Activated CD4-positive, alpha-beta T cell treated with anti-CD3 and anti-CD28 coated beads, Interleukin-2, amount 10 ng/mL, durations not matched to agents 24 days and 14 days (primary cell): ENCODE measurements at places on chromosomes 4 and X. TPM values are rescaled to one million over a fixed set of nuclear protein-coding genes. Genes with fewer than 3 reads are reported as not detected.

GRCh38 chr4:56183344-56183959 is 203.8 kb downstream of the AASDH start:
- no peaks in the 10 kb centered on the region for H3K36me3 ChIP-seq
- peaks cover 27% of the 10 kb centered on the region for H3K4me1 ChIP-seq
- no peak for DNase-seq
- H3K27ac ChIP-seq = no peak overlapping the region

DNA sequence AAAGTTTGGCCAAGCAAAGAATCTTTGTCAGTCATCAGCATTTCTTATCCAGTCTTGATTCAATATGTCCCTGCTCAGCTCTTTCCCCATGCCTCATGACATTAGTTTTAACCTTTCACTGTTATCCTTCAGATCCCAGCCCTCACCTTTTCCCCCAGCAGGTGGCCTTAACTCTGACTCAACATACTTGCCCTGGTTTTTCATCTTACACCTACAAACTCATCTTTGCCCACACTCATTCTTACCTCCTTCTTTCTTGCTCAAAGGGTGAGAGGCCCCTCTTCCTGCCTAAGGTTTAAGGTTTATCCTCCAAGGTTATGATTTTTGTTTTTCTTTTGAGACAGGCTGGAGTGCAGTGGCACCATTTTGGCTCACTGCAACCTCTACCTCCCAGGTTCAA is 10.6 kb upstream of the ANXA5 start:
- H3K4me1 ChIP-seq = peaks cover 39% of the 10 kb centered on the region
- no peak for DNase-seq
- peaks cover 20% of the 10 kb centered on the region for H3K27me3 ChIP-seq

DNA sequence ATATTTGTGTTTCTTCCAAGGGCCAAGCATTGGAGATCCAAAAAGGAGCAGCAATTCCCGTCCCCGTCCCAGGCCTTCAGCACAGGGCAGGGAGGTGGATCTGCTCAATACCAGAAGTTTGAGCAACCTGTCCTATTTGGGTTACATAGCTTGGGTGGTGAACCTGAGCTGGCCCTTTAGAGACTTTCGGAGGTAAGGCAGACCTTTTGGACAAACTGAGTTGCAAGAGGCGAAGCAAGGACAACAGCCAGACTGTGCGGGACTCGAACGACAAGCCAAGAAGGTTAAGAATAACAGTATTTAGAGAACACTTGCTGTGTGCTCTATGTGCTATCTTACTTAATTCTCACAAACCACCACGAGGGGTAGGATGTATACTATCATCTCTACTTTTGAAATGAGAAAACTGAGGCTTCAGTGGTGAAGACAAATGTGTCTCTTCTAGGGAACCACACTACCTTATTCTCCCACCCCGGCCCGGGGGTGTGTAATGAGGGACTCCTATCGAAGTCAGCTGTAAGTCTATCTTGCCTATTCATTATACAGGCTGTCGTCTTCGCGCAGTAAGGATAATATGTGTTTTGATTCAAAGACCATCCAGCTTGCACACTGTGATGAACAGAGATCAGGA is 1.3 kb downstream of the NOP14 start:
- peaks cover 43% of the 10 kb centered on the region for H3K36me3 ChIP-seq
- H3K27me3 ChIP-seq = no peaks in the 10 kb centered on the region
- peak overlapping the region; percentile 87 for H3K4me3 ChIP-seq

DNA sequence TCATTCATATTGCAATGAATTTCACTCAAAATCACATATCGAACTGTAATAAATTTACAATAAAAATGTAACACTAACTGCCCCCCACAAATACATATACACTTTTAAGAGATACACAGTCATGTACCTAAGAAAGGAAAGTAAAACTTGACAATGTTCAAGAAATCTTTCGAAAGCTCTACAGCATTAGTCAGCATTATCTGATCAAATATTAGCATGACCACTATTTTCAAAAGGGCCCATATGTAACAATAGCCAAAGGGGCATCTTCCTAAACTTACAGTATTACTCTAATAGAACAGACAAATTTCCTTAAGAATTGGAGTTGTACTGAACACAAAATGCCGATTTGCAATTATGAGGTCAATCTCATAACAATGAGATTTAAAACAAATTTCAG is 51.8 kb downstream of the STX18 start:
- H3K27ac ChIP-seq = no peak overlapping the region
- H3K4me3 ChIP-seq = no peak overlapping the region
- no peaks in the 10 kb centered on the region for H3K27me3 ChIP-seq
- H3K36me3 ChIP-seq = no peaks in the 10 kb centered on the region

DNA sequence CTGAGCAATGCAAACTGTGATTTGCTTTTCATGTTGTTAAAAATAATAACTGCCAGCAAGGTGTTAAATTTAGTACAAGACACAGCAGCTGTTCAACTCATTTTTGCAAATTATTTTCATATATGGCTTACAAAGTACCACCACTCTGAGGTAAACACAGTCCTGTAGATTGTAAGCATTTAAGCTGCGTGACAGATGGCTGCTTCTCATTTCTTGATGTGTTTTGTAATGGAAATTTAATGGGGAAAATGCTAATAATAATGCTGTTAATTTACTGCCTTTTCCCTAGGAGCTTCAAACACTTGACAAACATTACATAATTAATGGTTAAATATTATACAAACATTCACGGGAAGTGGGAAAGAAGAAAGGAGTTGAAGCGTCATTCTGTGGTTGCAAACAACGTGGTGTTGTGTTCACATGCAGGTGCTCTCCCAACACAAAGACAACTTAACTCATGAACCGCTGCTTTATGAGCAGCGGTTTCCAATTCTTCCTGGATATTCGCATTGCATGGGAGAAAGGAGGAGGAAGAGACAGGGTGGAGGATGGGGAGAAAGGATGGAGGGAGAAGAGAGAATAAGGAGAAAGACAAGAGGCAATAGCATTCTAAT is 236.8 kb upstream of the VCX start:
- no peaks in the 10 kb centered on the region for H3K36me3 ChIP-seq
- no peaks in the 10 kb centered on the region for H3K4me1 ChIP-seq
- no peaks in the 10 kb centered on the region for H3K27me3 ChIP-seq
- H3K27ac ChIP-seq = no peak overlapping the region
- no peak overlapping the region for H3K4me3 ChIP-seq
- DNase-seq = no peak

GRCh38 chrX:21616386-21616785 is 41.7 kb downstream of the KLHL34 start:
- no peaks in the 10 kb centered on the region for H3K4me1 ChIP-seq
- no peak for DNase-seq
- no peak overlapping the region for H3K27ac ChIP-seq
- H3K36me3 ChIP-seq = peaks cover 3% of the 10 kb centered on the region
- H3K27me3 ChIP-seq = no peaks in the 10 kb centered on the region

- DNase-seq = peak; percentile 65
- no peaks in the 10 kb centered on the region for H3K4me1 ChIP-seq
- H3K27me3 ChIP-seq = no peaks in the 10 kb centered on the region
- H3K27ac ChIP-seq = no peak overlapping the region
Observed at GRCh38 chr4:107183155-107183774, 147.2 kb upstream of the DKK2 start.

ADH1B gene
- total RNA-seq = not detected in 2 replicates

GRCh38 chr4:100287534-100287933 is 97.3 kb upstream of the DDIT4L start:
- no peaks in the 10 kb centered on the region for H3K36me3 ChIP-seq
- no peak for DNase-seq
- no peak overlapping the region for H3K4me3 ChIP-seq

GLUD2 gene
- total RNA-seq = 0.68 and 0.95 TPM in 2 replicates
